Esophagus squamous epithelium (tissue), 5 donors: ENCODE measurements at places on chromosomes 1 and 21.
A peak's percentile ranks its signal among the peaks of the same experiment; 100 is the strongest.

DNA sequence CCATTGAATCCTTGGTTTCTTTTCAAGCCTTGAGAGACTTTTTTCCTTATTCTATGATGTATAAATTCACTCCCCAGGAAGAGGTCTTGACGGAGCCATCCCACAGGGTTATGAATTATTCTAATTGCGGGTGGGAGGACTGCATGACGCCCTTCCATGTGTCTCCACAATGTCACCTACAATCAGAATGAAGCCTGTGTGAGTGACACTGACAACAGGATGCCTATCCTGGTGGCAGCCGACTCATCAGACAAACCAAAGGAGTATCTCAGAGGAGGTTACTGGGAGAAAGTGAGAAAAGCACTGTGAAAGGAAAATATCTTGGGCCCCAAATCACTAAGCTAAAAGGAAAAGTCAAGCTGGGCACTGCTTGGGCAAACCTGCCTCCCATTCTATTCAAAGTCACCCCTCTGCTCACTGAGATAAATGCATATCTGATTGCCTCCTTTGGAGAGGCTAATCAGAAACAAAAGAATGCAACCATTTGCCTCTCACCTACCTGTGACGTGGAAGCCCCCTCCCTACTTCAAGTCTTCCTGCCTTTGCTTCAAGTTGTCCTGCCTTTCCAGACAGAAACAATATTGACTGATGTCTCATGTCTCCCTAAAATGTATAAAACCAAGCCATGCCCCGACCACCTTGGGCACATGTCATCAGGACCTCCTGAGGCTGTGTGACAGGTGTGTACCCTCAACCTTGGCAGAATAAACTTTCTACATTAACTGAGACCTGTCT, 98.4 kb downstream of the SMYD2 start:
- no peaks in the 10 kb centered on the region for H3K36me3 ChIP-seq
- H3K4me1 ChIP-seq = peaks cover 32% of the 10 kb centered on the region
- no peak for DNase-seq

- H3K4me1 ChIP-seq = peaks cover 96% of the 10 kb centered on the region
- no peak for DNase-seq
- no peak overlapping the region for H3K4me3 ChIP-seq
- H3K27ac ChIP-seq = peak overlapping the region; percentile 67
- H3K36me3 ChIP-seq = peaks cover 13% of the 10 kb centered on the region
Measured at GRCh38 chr1:32770221-32770731, 46.9 kb downstream of the YARS1 start.

DNA sequence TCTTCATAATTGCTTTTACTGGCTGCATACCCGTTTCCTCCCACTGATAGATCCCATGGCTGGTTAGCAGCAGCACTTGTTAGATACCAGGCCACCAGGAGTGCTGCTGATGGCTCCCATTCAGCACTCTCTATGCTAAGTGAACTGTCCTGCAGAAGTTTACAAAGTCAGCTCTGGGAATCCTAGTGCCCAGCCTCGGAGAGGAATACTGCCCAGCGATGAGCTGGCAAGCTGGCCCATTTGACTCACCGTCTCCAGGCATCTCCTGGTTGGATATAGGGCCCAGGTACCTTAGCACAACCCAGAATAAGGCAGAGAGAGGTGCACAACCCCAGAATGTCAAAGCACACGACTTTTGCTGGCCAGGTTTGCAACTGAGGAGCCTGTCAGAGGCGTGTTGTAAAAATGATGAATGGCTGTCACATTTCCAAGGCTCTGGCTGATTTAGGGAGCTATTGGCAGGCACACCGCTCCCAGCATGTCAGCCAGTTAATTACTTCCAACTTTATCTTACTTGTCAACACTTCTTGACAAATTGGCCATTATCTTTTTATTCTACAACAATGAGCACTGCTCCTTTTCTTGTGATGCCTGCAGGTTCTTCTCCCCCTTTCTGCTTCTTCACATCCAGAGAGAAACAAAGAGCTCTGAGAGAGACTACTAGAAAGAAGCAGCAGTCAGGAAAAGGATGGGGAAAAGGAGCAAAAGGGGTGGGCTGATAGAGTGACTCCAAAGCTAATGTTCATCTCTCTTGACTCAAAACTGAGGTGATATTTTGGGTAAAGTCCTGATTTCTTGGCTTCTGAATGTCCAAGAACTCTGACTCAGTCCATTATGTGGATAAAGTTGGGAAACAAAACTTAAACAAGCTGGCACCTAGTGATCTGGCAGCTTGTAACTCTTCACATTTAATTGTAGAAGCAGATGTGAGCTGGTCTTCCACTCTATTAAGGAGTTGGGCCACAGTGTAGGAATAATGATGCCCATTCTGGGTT, 10.8 kb upstream of the ANGPTL7 start:
- no peak overlapping the region for H3K27ac ChIP-seq
- H3K27me3 ChIP-seq = no peaks in the 10 kb centered on the region
- DNase-seq = no peak
- no peaks in the 10 kb centered on the region for H3K36me3 ChIP-seq
- H3K4me3 ChIP-seq = no peak overlapping the region

DNA sequence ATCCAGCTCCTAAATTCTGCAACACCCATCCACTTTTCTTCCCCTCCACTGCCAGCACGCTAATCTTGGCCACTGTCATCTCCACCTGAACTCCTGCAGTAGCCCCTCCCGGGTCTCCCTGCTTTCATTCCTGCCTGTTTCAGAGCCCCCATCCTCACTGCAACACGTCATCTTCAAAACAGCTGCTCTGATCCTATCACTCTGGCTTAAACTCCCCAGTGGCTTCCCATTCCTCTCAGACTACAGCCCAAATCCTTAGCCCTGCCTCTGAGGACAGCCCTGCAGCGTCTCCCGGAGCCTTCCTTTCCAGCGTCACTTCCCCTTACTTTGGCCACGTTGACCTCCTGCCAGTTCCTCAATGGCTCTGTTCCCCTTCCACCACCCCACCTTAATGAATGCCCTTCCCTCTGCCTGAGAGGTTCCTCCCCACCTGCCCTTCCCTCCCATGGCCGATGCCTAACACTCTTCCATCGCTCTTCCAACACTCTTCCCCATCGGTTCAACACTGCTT, 22.9 kb upstream of the IFNAR2 start:
- no peaks in the 10 kb centered on the region for H3K36me3 ChIP-seq
- H3K4me1 ChIP-seq = peaks cover 15% of the 10 kb centered on the region
- DNase-seq = no peak
- no peak overlapping the region for H3K4me3 ChIP-seq
- H3K27me3 ChIP-seq = no peaks in the 10 kb centered on the region

DNA sequence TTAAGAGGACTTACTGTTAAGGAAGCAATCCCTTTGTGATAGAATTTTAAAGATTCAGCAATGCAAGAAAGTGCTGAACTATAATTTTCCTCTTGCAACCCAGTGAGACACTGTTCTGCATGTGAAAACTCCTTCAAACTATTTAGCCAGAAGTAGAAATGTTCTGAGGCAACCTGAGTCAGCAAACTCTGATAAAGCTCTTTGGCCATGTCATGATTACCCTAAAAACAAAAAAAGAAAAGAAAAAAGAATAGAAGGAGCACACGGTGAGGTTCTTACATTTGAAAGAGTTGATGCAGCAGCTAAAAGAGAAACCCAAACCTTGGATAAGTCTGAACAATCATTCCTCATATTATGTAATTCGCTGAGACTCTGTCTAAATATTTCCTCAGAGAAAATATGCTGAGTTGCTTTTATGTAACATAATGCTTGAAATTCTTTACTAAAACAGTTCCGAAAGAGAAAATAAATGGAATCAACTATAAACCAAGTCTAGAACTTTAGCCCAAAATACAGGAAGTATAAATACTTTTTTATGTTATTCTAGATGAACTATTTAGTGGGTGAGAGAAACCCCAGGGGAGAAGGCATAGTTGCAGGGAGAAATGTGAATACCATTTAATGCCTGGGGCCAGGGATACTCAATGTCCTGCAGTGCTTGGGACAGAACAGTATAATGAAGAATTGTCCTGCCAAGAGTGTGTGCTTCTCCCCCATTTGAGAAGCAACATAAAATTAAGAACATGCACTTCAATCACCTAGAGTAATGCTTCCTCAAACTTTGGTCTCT, 60.0 kb downstream of the INTS7 start:
- peak overlapping the region; percentile 38 for H3K27ac ChIP-seq
- H3K36me3 ChIP-seq = no peaks in the 10 kb centered on the region
- H3K27me3 ChIP-seq = no peaks in the 10 kb centered on the region
- peaks cover 11% of the 10 kb centered on the region for H3K4me1 ChIP-seq

DNA sequence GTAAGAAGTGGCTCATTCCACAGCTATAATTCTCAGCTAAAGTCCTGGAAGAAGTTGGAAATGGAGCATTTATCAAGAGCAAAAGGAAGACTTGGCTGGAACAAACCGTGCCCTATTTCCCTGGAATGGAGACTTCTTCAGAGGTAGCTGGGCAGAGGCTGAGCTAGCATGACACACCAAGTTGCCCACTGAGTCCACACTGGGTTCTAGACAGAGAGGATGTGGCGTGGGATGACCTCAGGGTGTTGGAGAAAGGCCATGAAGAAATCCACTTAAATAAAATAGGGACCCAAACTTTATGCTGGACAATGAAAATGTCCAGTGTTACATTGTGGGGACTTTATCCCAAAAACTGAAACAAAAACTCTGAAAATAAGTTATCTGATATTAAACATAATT, 116.2 kb downstream of the KCNJ6 start:
- H3K27ac ChIP-seq = no peak overlapping the region
- H3K4me3 ChIP-seq = no peak overlapping the region
- H3K27me3 ChIP-seq = no peaks in the 10 kb centered on the region
- DNase-seq = no peak

DNA sequence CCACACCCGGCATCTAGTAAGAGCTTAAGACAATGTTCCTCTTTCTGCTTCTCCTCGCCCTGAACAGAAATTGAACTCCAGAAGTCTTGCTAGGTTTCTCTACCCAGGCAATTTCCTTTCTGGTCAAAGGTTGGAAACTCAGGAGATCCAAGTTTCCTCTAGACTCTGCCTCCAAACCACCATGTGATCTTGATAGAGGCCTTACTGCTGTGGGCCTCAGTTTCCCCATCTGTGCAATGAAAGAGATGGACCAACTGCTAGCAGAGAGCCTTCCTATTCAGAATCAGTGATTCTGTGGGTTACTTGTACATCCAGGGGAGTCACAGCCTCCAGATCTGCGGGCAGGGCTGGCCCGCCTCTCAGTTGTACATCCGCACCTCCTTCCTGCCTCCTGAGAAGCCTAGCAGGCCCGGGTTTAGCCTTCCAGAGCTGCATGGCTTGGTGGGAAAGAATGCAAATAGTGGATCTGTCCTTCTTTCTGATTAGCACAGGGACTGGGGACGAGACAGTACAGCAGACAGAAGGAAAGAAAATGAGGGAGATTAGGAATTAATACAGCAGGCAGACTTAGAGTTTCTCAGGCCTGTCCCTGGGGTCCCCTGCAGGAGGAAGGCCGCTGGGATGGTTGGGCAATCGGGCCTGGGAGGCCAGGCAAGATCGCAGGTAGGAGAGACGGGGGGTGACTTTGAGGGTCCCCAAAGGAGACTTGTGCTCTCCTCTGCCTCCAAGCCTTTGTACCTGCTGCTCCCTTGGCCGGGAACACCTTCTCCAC, 83.9 kb downstream of the PAX7 start:
- DNase-seq = no peak
- H3K27ac ChIP-seq = no peak overlapping the region
- no peak overlapping the region for H3K4me3 ChIP-seq
- H3K27me3 ChIP-seq = peaks cover 12% of the 10 kb centered on the region
- no peaks in the 10 kb centered on the region for H3K4me1 ChIP-seq
- H3K36me3 ChIP-seq = no peaks in the 10 kb centered on the region

DNA sequence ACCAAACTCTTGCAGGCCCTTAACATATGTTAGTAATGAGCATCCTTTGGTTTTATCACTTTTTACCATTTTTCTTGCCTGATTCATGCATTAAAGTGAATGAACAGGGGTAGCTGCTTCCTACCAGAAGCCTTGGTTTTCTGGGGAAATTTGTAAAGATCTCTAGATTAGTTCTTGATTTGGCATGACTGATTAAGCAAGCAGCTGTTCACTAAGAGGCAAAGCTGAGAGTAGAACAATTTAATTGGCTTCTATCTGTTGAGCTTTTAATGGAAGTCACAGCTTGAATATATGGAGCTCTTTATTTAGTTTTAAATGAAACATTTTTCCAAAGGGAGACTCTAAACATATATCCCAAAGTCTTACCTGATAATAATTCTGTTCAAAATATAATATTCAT, 23.6 kb downstream of the TLCD4 start:
- no peak for DNase-seq
- H3K27ac ChIP-seq = no peak overlapping the region
- H3K4me3 ChIP-seq = no peak overlapping the region
- no peaks in the 10 kb centered on the region for H3K4me1 ChIP-seq
